Neural crest cell (in vitro differentiated cells): ENCODE measurements at places on chromosomes 4 and X. TPM values are rescaled to one million over a fixed set of nuclear protein-coding genes. Genes with fewer than 3 reads are reported as not detected.

Gene ZFP42
- total RNA-seq, result 0.72 and 0.77 TPM in 2 replicates

DNA sequence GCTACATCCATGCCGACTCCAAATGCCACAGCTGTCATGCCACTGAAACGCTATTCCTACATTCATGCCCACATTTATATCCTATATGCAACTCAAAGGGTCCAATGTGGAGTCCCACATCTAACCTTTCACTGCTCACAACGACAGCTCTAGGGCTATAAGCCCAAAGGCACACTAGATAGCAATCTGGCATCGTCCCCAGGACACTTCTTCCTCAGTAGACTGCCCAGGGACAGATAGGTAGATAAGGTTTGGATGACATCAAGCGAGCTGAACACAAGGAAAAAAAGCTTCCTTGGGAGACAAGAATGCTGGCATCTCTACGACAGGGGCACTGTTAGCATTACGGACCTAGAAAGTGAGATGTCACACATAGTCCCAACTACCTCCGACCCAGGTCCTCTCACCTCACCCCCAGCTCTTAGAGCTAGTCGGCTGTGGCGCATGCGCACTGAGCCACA is 685 bp downstream of the RAB9B start:
- no peak for DNase-seq
- peaks cover 14% of the 10 kb centered on the region for H3K4me1 ChIP-seq
- no peaks in the 10 kb centered on the region for H3K36me3 ChIP-seq
- no peak overlapping the region for H3K27ac ChIP-seq
- peaks cover 7% of the 10 kb centered on the region for H3K27me3 ChIP-seq

Gene SCML2
- 13.6 and 14.2 TPM in 2 replicates for total RNA-seq

Gene DNAAF6
- not detected in 2 replicates for total RNA-seq

Gene DCK
- total RNA-seq, result 19.8 and 21.0 TPM in 2 replicates

- DNase-seq, result no peak
- no peak overlapping the region for H3K4me3 ChIP-seq
- no peak overlapping the region for H3K27ac ChIP-seq
These were observed 233.6 kb downstream of the TRIML1 start for GRCh38 chr4:188372829-188373228.

Gene BMP3
- 0.34 and 0.40 TPM in 2 replicates for total RNA-seq

DNA sequence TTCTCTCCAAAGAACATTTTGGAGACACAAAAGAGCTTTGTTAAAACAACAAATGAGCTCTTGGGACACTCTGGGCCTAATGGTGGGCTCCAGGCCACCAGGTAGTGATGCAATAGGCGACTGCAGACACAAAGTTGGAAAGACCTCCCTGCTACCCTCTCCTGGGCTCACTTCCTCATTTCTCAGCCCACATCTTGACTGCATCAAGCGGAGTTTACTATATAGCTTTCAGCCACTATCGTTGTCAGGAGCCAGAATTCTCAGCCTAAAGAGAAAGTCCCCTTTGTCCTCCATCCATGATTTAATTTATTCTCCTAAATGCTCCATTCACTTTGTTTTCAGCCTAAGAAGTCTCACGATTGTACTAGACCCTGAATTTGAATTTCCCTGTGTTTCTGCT is 114.9 kb downstream of the EFHC2 start:
- no peak overlapping the region for H3K4me3 ChIP-seq
- no peak for DNase-seq
- no peaks in the 10 kb centered on the region for H3K27me3 ChIP-seq
- no peak overlapping the region for H3K27ac ChIP-seq
- peaks cover 18% of the 10 kb centered on the region for H3K4me1 ChIP-seq
- no peaks in the 10 kb centered on the region for H3K36me3 ChIP-seq

DNA sequence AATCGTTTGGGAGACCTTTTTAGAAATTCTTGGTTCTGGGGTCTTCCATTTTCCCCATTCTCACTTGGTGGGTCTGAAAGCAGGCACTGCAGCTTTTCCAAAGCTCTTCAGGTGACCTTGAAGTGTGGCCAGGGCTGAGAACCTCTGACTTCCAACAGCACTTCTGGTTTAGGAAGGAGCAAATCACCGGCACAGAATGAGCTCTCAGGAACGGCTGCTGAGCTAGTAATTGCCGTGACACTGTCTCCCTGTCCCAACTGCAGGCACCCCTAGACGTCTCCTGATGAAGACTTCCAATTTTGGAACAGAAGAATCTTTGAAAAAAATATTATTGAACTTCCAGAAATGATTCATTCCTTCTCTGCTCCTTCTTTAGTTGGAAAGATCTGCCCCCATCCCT is 31.3 kb downstream of the CD38 start:
- H3K36me3 ChIP-seq, result no peaks in the 10 kb centered on the region
- H3K4me1 ChIP-seq, result no peaks in the 10 kb centered on the region
- peaks cover 17% of the 10 kb centered on the region for H3K27me3 ChIP-seq
- DNase-seq, result no peak
- no peak overlapping the region for H3K4me3 ChIP-seq
- no peak overlapping the region for H3K27ac ChIP-seq

DNA sequence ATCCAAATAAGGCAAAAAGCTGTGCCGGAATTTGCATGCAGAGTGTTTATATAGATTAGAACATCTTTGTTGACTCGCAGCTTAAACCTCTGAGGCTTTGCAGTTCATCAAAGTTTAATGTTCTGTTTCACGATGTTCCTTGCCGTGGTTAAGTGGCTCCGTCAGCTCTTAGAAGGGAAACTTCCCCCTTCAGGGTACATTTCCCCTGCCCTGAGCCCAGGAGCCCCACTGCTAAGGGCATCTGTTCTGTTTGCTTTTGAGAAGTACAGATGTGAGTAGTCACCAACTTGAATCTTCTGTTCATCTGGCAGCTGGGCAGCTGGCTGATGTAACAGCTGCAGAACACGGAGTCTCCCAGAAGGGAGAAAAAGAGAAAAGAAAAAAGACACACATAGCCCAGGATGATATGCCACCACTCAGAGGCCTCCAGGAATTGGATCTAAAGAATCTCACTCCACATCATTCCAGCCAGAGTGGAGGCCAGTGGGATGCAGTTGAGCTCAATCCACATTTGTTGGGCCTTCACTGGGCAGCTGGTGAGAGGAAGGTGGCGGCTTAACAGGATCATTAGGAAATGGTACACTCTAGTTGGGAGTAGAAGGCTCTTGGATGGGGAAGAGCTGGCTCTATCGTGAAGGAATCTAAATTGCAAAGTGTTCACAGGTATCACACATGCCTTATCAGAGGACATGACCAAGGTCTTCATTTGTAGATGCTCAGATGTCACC is 178.7 kb upstream of the RBPJ start:
- H3K36me3 ChIP-seq, result no peaks in the 10 kb centered on the region
- peaks cover 15% of the 10 kb centered on the region for H3K4me1 ChIP-seq
- no peak overlapping the region for H3K4me3 ChIP-seq
- H3K27me3 ChIP-seq, result no peaks in the 10 kb centered on the region
- peak overlapping the region; percentile 30 for H3K27ac ChIP-seq

DNA sequence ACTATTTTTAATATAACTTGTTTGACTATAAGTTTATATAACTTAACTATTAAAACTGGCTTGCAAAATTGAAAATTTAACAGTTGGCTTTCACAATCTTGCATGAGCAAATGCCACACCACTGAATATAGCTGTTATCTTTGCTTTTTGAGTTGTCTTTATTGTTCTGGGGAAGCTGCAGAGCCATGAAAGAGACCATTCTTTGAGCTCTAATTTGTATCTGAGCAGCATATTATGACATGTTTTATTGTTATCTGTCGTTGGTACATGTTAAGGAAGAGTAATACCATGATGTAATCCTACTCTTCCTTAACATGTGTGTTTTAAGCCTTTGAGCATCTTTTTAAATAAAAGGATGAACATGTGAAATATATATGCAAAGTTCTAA is 97.1 kb upstream of the ANK2 start:
- no peak overlapping the region for H3K4me3 ChIP-seq
- H3K27me3 ChIP-seq, result no peaks in the 10 kb centered on the region
- DNase-seq, result no peak
- H3K36me3 ChIP-seq, result peaks cover 3% of the 10 kb centered on the region
- no peak overlapping the region for H3K27ac ChIP-seq

Gene ADH1A
- total RNA-seq, result not detected in 2 replicates

GRCh38 chrX:11406109-11406765 is 113.0 kb downstream of the AMELX start:
- H3K27ac ChIP-seq, result no peak overlapping the region
- no peaks in the 10 kb centered on the region for H3K4me1 ChIP-seq
- no peaks in the 10 kb centered on the region for H3K36me3 ChIP-seq
- DNase-seq, result no peak
- no peak overlapping the region for H3K4me3 ChIP-seq
- H3K27me3 ChIP-seq, result no peaks in the 10 kb centered on the region

DNA sequence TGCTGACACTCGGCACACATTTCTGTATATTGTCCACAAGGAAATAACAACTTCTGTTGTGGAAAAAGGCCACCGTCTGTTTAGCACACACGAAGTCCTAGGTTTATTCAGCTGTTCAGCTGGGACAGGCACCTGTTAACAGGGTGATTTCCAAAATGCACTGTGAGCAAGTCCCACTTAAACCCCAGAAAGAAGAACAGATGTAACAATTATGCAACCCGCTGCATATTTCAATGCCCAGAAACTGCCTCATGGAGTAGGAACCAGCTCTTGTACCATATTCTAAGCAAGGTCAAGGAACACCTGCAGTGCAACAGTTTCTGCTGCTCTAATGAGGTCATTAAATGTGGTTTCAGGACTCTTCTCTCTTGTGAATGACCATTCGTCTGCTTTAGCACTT is 77.1 kb downstream of the GEMIN8 start:
- peaks cover 5% of the 10 kb centered on the region for H3K4me1 ChIP-seq
- no peak overlapping the region for H3K4me3 ChIP-seq
- H3K27ac ChIP-seq, result no peak overlapping the region
- no peaks in the 10 kb centered on the region for H3K27me3 ChIP-seq

Gene RWDD4
- total RNA-seq, result 17.4 and 23.4 TPM in 2 replicates

- H3K4me3 ChIP-seq, result no peak overlapping the region
- H3K4me1 ChIP-seq, result no peaks in the 10 kb centered on the region
- no peak overlapping the region for H3K27ac ChIP-seq
- H3K27me3 ChIP-seq, result no peaks in the 10 kb centered on the region
- no peak for DNase-seq
- H3K36me3 ChIP-seq, result no peaks in the 10 kb centered on the region
These were observed 66.1 kb downstream of the TENT5D start for GRCh38 chrX:80486299-80486698.

DNA sequence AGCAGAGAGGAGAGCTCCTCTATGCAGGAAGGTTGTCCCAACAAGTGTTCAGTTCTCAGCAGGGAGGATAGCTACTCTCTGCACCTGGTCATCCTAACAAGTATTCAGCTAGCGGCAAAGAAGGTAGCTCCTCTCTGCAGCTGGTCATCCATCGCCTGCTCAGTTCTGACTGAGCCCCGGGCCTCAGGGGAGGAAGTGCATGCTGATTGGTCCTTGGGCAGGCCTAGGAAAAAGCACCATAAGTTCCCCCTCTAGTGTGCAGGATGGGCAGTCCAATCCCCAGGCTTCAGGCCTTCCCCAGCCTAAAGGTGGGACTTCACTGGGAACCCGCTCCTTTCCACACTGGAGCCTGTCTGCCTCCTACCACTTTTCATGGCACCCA is 4.4 kb upstream of the FBXW7 start:
- no peak overlapping the region for H3K4me3 ChIP-seq
- DNase-seq, result no peak
- H3K4me1 ChIP-seq, result peaks cover 24% of the 10 kb centered on the region
- H3K36me3 ChIP-seq, result peaks cover 6% of the 10 kb centered on the region
- no peak overlapping the region for H3K27ac ChIP-seq
- H3K27me3 ChIP-seq, result no peaks in the 10 kb centered on the region

Gene IKBKG
- total RNA-seq, result 20.3 and 21.3 TPM in 2 replicates

DNA sequence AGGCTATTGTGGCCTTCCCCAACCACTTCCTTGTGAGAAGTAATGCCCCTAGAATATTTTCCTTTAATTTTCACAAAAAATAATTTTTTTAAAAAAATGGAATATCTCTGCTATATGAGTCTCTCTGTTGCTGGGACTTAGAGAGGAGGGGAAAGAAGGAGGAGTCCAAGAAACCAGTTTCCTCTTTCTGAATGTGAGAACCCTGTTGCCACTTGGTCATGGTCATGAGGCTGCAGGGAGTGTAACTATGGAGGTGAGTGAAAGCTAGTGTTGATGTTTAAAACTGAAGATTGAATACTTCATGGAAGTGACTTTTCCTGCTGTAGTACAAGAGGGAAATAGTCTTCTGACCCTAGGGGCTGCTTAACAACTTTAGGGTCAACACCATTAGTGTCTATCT is 20.4 kb downstream of the KIAA1210 start:
- no peaks in the 10 kb centered on the region for H3K4me1 ChIP-seq
- no peak overlapping the region for H3K27ac ChIP-seq
- no peaks in the 10 kb centered on the region for H3K27me3 ChIP-seq
- H3K4me3 ChIP-seq, result no peak overlapping the region
- no peak for DNase-seq

Gene USP46
- total RNA-seq, result 34.0 and 41.1 TPM in 2 replicates

DNA sequence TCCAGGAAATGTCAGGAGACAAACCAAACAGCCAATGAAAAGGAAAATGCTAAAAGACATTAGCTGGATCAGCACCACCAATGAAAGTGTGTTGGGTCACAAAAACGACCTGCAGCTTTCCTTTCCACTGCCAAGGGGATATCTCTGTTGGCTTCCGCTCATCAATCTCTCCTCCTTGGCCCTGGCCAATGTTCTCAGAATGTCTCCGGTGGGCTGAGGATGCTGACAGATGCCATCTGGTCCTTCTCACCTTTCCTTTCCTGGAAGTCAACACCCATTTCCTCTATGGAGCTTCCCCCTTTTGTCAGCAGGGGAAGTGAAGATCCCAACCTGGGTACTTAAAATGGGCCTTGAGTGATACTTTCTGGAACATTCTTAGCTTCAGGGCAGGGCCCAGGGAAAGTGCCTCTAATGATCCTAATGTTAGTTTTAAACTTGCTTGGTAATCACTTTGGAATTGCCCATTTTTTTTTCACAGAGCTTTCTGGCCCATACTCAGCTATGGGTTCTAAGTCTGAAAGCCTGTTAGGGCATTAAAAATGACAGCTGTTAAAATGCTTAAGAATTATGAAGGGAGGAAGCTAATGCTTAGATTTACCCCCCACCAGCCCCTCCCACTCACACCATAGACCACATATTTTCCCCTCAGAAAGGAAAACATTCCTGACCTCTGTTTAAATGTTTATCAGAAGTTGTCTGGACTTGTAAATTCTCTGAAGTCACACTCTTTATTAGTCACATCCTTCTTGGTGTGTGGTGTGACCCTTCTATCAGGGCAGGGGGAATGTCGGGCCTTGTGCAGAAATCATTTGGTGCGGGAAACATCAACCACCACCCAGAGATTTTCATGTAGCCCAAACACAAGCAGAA is 29.2 kb downstream of the IGFBP7 start:
- H3K27ac ChIP-seq, result no peak overlapping the region
- peaks cover 15% of the 10 kb centered on the region for H3K4me1 ChIP-seq
- DNase-seq, result no peak
- H3K36me3 ChIP-seq, result no peaks in the 10 kb centered on the region
- no peaks in the 10 kb centered on the region for H3K27me3 ChIP-seq

Gene SSX1
- total RNA-seq, result not detected in 2 replicates

GRCh38 chr4:165207016-165207430 is 338 bp upstream of the KLHL2 start:
- H3K36me3 ChIP-seq, result no peaks in the 10 kb centered on the region
- H3K4me3 ChIP-seq, result peak overlapping the region; percentile 91
- peaks cover 27% of the 10 kb centered on the region for H3K4me1 ChIP-seq
- H3K27me3 ChIP-seq, result peaks cover 6% of the 10 kb centered on the region

GRCh38 chrX:119181491-119181890 is 53.9 kb upstream of the KIAA1210 start:
- peaks cover 4% of the 10 kb centered on the region for H3K36me3 ChIP-seq
- DNase-seq, result no peak
- no peak overlapping the region for H3K4me3 ChIP-seq
- no peak overlapping the region for H3K27ac ChIP-seq
- no peaks in the 10 kb centered on the region for H3K4me1 ChIP-seq
- H3K27me3 ChIP-seq, result no peaks in the 10 kb centered on the region

GRCh38 chrX:77960567-77960966 is 8.9 kb downstream of the PGAM4 start:
- no peak overlapping the region for H3K27ac ChIP-seq
- no peak overlapping the region for H3K4me3 ChIP-seq
- peaks cover 10% of the 10 kb centered on the region for H3K36me3 ChIP-seq
